ENCODE measurements at places on chromosomes 2 and 18.

GRCh38 chr18:46322411-46322891 lies 218.3 kb downstream of the HAUS1 start:
- DNase-seq = no peak

GRCh38 chr2:3396920-3397559 lies 17.5 kb downstream of the TRAPPC12 start:
- no peak for DNase-seq

DNA sequence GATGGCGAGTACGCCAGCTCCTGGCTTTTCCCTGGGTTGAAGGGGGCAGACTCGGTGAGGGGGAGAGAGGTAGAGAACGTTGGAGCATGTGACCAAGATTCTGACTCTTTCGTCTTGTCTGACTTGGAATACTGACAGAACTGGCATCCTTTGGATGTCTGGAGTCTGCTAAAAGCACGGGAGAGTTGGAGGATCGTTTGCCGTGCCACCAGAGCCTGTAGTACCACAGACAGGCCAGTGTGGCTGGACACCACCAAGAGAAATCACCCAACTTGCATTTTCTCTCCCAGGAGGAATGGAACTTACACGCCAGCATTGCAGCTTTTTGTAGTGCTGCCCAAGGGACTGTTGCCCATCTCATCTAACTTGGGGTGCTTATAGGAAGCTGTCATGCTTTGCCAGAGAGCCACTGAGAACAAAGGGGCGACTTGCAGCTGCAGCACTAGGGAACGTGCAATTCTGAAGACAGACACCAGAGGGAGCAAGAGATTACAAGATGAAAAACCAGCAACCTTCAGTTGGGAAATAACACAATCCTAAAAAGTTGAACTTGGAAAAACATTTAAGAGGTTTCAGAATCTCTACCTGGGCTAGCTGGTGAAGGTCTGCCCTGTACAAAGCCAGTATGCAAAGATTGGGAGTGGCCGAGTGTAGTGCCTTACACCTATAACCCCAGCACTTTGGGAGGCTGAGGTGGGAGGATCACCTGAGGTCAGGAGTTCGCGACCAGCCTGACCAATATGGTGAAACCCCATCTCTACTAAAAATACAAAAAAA lies 24.1 kb downstream of the PSMG2 start:
- DNase-seq = peak; percentile 40

- no peak for DNase-seq
These were observed 31.3 kb downstream of the APOB start for GRCh38 chr2:21012557-21012937.

- no peak for DNase-seq
These were observed 4.5 kb upstream of the GDF7 start for GRCh38 chr2:20662308-20662937.

GRCh38 chr18:48473816-48474215 lies 64.6 kb upstream of the ZBTB7C start:
- no peak for DNase-seq

DNA sequence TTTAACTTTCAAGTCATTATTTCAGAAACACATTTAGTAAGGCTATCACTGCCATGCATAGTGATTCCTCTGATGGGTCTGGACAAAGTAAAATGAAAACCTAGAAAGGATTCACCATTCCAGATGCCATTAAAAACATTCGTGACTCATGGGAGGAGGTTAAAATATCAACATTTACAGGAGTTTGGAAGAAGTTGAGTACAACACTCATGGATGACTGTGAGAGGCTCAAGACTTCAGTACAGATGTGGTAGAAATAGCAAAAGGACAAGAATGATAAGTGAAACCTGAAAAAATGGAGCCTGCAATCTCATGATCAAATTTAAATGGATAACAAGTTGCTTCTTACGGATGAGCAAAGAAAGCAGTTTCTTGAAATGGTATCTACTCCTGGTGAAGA lies 5.8 kb upstream of the TWSG1 start:
- no peak for DNase-seq

- no peak for DNase-seq
These were observed 29.5 kb downstream of the KIAA2012 start for GRCh38 chr2:202102425-202103000.

DNA sequence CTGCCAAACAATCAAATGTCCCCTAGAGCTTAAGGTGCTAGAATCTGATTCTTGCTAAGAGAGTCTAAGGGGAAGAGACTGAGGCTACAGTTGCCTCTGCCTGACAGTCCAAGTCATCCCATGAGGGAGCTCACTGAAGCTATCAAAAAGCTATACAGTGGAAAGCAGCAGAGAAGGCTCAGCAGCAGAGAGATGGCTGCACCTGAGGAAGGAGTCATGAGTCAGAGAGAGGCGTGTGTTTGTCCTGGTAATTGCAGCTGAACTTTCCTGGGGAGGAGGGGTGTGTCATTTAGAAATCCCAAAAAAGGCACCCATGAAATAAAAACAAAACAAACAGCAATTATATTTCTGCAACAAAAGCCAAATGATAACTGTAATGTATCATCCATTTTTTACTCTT lies 305.2 kb upstream of the UBE2E3 start:
- no peak for DNase-seq

DNA sequence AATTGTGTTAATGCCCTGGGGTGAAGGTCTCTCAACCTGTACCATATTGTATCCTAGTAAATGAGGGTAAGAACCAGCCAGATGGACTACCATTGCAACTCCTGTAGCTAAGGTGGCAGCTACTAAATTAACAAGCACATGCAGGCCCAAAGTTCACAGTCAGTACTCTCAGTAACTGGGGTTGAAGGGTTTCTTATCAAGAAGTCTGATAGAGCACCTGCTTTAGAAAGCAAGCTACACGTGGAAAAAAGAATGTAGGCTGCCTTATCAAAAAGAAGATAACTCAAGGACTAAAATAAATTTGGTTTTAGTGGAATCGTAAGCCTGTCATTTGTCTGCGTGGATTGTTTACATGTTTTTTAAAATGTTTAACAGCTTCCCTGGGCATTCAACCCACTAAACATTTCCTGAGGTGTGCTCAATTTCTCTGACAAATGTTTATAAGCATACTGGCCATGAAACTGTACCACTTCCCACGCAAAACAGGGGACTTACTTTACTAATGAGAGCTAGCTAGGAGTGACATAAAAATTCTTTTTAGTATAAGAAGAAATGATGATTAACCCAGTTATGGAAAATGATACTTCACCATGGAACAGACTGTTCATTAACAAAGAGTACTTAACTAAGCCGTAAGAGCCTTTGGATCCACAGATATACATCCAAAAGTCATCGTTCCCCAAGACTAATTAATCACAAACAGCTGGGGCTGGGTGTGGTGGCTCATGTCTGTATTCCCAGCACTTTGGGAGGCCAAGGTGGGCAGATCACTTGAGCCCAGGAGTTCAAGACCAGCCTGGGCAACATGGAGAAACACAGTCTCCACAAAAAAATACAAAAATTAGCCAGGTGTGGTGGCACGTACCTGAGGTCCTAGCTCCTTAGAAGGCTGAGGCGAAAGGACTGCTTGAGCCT lies 36.5 kb downstream of the LPIN2 start:
- DNase-seq = no peak

DNA sequence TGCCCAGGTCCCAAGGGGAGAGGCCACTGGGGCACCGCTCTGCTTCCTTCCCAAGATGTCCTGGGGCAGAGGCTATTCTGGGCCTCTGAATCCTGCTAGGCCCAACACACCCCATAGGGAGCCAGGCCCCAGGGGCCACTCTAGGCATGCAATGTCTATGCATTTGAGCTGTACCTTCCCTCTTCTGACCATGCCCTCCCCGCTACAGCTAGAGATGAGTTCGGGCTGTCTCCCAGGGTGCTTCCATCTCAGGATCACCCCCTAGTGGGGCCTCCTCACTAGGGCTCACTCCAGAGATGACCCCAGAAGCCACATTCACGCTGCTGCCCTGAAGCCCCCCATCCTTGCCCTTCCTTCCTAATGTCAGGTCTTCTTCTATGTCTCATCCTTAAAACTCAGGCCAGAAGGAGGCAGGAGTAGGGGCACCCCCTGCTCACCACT lies 54.4 kb downstream of the TNS1 start:
- no peak for DNase-seq

GRCh38 chr2:86213699-86214502 lies 14.6 kb downstream of the MRPL35 start:
- no peak for DNase-seq

All from stimulated activated CD4-positive, alpha-beta T cell treated with anti-CD3 and anti-CD28 coated beads, Interleukin-2, amount 100 ng/mL, for 24 hours (primary cell).